ENCODE measurements at places on chromosomes 12 and 14. TPM values are rescaled to one million over a fixed set of nuclear protein-coding genes. Genes with fewer than 3 reads are reported as not detected.

Gene CLEC6A
- total RNA-seq: not detected

Gene SDSL
- 1.1 TPM for total RNA-seq

Gene GALNT16
- total RNA-seq: 0.06 TPM

Gene LYZ
- 42.3 TPM for total RNA-seq

Gene ANO4
- total RNA-seq: not detected

Gene BDKRB1
- total RNA-seq: not detected

Gene TAC3
- total RNA-seq: not detected

Gene COPS7A
- total RNA-seq: 36.9 TPM

- no peak overlapping the region for H3K4me3 ChIP-seq
- H3K27ac ChIP-seq: no peak overlapping the region
- no peak for DNase-seq
- H3K36me3 ChIP-seq: peaks cover 45% of the 10 kb centered on the region
These were observed 19.0 kb upstream of the GOLGA3 start for GRCh38 chr12:132847363-132848356.

- no peaks in the 10 kb centered on the region for H3K27me3 ChIP-seq
- H3K36me3 ChIP-seq: peaks cover 35% of the 10 kb centered on the region
- peaks cover 72% of the 10 kb centered on the region for H3K4me1 ChIP-seq
- no peak for DNase-seq
- peak overlapping the region; percentile 18 for H3K27ac ChIP-seq
- no peak overlapping the region for H3K4me3 ChIP-seq
These were observed 5.7 kb downstream of the CD69 start for GRCh38 chr12:9755035-9755434.

GRCh38 chr14:36057452-36058116, 118.9 kb downstream of the PTCSC3 start:
- H3K27ac ChIP-seq: no peak overlapping the region
- no peak overlapping the region for H3K4me3 ChIP-seq
- no peak for DNase-seq
- H3K27me3 ChIP-seq: no peaks in the 10 kb centered on the region
- H3K36me3 ChIP-seq: no peaks in the 10 kb centered on the region

- H3K27ac ChIP-seq: no peak overlapping the region
- no peaks in the 10 kb centered on the region for H3K27me3 ChIP-seq
- no peaks in the 10 kb centered on the region for H3K4me1 ChIP-seq
These were observed 71.5 kb downstream of the EP400 start for GRCh38 chr12:132021031-132021871.

- H3K4me1 ChIP-seq: no peaks in the 10 kb centered on the region
- no peak overlapping the region for H3K4me3 ChIP-seq
- H3K36me3 ChIP-seq: no peaks in the 10 kb centered on the region
- H3K27me3 ChIP-seq: no peaks in the 10 kb centered on the region
- H3K27ac ChIP-seq: no peak overlapping the region
- DNase-seq: no peak
These were observed 68.7 kb upstream of the PELI2 start for GRCh38 chr14:56049536-56049935.

- no peak overlapping the region for H3K4me3 ChIP-seq
- H3K27me3 ChIP-seq: no peaks in the 10 kb centered on the region
These were observed 37.3 kb upstream of the ATXN2 start for GRCh38 chr12:111636209-111636945.

- H3K4me3 ChIP-seq: no peak overlapping the region
- peaks cover 15% of the 10 kb centered on the region for H3K27me3 ChIP-seq
- H3K4me1 ChIP-seq: no peaks in the 10 kb centered on the region
- no peak for DNase-seq
- H3K36me3 ChIP-seq: no peaks in the 10 kb centered on the region
These were observed 46.9 kb downstream of the KLHL28 start for GRCh38 chr14:44914849-44915248.

DNA sequence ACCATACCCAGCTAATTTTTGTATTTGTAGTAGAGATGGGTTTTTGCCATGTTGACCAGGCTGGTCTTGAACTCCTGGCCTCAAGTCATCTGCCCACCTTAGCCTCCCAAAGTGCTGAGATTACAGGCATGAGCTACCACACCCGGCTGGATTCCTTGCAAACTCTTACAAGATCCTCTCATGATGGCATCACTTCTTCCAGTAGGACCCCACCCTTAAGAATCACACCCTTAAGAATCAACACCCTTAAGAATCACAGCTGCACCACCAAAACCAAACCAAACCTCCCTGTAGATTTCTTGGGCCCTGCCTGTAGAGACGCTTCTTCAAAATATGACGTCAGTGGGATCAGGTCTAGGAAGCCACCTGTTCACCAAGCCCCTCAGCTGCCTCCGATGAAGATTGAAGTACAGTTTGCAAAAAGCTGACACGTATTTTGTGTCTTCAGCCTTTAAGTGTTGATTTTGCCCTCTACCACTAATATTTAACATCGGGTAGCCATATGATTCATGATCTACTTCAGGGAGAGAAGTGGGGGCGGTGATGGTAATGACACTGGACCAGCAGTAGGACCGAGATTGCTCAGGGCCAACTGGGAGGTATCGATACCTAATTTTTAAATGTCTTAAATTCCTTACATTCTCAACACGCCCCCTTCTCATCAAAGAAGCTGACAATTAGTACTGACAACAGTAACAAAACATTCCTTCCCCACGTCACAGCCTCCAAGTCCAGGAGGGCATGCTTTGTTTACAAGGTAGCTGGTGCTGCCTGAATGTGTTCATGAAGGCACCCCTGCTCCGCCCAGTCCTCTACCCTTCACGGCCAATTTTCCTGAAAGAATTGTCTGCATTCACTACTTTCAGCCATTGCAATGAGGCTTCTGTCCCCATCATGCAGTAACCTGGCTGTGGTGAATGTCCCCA, 57.2 kb downstream of the ESRRB start:
- DNase-seq: no peak
- no peak overlapping the region for H3K4me3 ChIP-seq
- H3K4me1 ChIP-seq: no peaks in the 10 kb centered on the region
- H3K36me3 ChIP-seq: no peaks in the 10 kb centered on the region
- H3K27me3 ChIP-seq: no peaks in the 10 kb centered on the region

GRCh38 chr12:11078246-11078645, 13.9 kb downstream of the TAS2R43 start:
- H3K27me3 ChIP-seq: no peaks in the 10 kb centered on the region
- H3K4me3 ChIP-seq: no peak overlapping the region
- no peak for DNase-seq
- no peak overlapping the region for H3K27ac ChIP-seq
- no peaks in the 10 kb centered on the region for H3K36me3 ChIP-seq

DNA sequence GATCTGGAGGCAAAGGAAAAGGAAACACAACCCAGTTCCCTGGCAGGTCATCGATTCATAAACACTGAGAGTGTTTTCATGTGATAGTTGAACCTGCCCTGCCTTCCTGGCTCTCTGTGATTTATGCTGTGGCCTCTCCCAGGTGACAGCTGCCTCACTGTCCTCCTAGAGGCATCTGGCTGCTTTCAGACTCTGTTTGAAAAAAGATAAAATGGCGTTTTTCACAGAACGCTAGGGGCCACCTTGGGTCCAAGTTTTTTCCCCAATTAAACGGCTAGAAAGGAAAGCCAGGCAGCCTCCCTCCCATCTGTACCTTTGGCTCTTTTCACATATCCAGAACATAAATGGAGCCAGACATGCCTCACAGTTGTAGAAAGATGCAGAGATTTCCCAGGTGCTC, 252.6 kb upstream of the CCDC196 start:
- H3K4me3 ChIP-seq: no peak overlapping the region
- no peak for DNase-seq
- H3K36me3 ChIP-seq: no peaks in the 10 kb centered on the region
- H3K27me3 ChIP-seq: peaks cover 5% of the 10 kb centered on the region
- no peak overlapping the region for H3K27ac ChIP-seq
- H3K4me1 ChIP-seq: no peaks in the 10 kb centered on the region

DNA sequence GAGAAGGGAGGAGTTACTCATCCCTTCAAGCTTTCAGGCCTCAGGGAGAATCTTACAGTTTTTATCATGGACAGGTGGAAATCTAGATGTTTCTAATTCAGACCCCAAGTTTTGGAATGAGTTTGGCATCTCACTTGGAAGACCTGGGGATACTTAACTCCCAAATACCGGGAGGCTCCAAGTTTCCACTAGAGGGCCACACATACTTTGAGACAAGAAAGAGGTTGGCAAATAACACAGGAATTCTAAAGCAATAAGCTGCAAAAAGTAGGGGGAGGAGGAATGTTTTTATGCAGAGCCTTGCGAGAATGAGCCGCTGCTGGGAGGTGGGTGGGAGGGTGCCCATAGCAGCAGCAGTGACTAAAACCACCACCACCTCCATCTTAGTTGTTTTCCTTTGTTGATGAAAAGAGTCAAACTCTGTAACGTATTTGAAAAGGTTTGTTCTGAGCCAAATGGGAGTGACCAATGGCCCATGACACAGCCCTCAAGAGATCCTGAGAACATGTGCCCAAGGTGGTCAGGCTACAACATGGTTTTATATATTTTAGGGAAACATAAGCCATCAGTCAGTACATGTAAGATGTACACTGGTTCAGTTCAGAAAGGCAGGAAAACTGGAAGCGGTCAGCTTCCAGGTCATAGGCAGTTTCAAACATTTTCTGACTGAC, 34.2 kb upstream of the RNASE1 start:
- H3K4me3 ChIP-seq: no peak overlapping the region
- no peaks in the 10 kb centered on the region for H3K27me3 ChIP-seq
- no peak for DNase-seq
- no peak overlapping the region for H3K27ac ChIP-seq

GRCh38 chr14:58513272-58513671, 85.8 kb downstream of the KIAA0586 start:
- H3K27ac ChIP-seq: no peak overlapping the region
- H3K4me3 ChIP-seq: no peak overlapping the region
- H3K36me3 ChIP-seq: peaks cover 5% of the 10 kb centered on the region
- H3K4me1 ChIP-seq: no peaks in the 10 kb centered on the region
- no peaks in the 10 kb centered on the region for H3K27me3 ChIP-seq

- no peaks in the 10 kb centered on the region for H3K27me3 ChIP-seq
- DNase-seq: no peak
- no peak overlapping the region for H3K4me3 ChIP-seq
These were observed 13.2 kb downstream of the CPNE8 start for GRCh38 chr12:38892087-38892786.

DNA sequence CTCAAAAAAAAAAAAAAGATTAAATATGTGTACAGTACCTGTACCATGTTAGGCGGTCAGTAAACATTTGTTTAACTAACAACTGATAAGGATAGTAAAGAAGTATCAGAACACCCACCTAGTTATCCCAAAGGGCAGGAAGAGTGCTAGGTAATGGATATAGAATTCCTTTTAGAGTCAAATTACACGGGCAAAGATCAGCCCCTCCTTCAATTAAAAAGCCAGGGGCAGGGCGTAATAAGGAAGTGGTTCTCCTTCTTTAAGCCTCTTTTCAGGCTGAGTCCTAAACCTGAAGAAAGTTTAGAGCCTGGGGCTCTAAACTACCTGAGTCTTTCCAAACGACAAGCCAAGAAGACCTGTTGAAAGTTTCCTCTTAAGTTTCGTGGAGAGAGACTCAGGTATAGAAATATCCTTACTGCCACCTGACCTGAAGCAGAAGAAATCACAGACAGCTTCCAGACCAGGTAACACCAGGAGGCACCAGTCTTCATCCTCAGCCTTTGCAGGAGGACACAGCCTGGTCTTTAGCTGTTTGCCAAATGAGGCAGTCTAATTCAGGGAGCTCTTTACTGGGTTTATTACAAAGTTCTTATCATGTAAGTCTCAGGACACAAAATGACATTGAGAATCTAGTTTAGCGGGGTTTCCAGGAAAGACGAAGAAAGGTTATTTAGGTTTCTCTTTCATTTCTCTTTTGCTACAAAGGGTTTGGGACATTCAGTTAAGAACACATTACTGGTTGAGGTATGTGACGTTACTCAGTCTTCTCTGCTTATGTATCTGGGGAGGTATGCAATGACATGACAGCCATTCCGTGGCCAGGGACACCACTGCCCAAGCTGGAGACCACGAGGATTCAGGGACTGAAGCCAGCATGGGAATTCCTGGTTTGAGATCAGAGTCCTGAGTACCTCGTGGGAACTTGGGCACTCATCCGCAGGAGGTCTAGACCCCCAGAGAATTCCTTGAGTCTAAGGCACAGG, at the start of gene BCL2L14:
Gene BCL2L14 (plus strand): TSS at position 266 of the 983 bp plus-strand sequence. CDS start 8,367 bp downstream, outside the sequence.
- H3K4me3 ChIP-seq: peak within 1 kb of the TSS; percentile 43
- H3K27me3 ChIP-seq: no peaks in the 10 kb centered on the region
- peak within 1 kb of the TSS; percentile 39 for H3K27ac ChIP-seq
- H3K4me1 ChIP-seq: peaks cover 21% of the 10 kb centered on the region

- H3K4me1 ChIP-seq: no peaks in the 10 kb centered on the region
- H3K27me3 ChIP-seq: no peaks in the 10 kb centered on the region
- H3K36me3 ChIP-seq: no peaks in the 10 kb centered on the region
- H3K27ac ChIP-seq: no peak overlapping the region
These were observed 322.7 kb downstream of the CEP128 start for GRCh38 chr14:80618751-80619329.

DNA sequence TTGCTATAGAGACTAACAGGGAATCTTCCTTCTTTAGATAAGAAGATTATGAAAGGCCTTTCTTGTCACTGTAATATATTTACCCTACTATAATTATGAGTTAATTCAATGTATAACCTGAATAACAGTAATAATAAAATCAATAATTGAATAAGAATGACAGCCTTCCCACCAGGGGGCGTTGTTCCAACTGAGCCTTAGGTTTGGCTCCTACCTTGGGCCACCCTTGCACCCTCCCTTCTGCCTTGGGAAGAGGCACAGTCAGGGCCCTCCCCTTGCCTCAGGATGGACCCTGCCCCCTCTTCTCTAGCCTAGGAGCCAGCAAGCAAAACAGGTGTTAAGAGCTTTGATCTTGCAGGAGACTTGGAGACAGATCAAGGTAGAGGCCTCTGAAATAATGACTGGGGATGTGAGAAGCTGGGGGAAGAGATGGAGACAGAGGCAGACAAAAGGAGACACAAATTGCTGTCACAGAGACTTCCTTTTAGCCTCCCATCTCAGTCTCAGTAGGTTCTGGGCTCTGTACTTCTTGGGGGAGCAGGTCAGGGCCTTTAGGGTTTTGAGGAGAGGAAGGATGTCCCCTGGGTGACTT, 40.1 kb upstream of the CISTR start:
- no peak for DNase-seq
- no peaks in the 10 kb centered on the region for H3K4me1 ChIP-seq
- no peaks in the 10 kb centered on the region for H3K36me3 ChIP-seq
- H3K27me3 ChIP-seq: peaks cover 4% of the 10 kb centered on the region

DNA sequence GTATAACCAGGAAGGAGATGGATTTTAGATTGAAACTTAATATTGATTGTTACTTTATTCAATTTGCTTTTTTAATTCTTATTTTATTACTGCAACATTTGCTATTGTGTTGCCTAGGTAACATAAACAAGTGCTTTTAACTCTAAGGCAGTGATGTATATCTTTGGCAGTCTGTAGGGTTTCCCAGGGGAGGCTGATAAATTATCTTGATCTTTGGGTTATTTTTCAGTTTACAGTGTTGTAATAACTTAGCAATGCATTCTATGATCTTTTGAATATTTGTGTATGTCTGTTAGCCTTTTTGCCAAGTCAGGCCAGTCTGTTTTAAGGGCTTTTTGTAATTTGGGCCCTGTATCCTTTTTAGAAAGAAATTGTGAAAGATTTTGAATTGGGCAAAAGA, 7.8 kb upstream of the DTD2 start:
- DNase-seq: no peak
- no peak overlapping the region for H3K27ac ChIP-seq
- H3K4me1 ChIP-seq: no peaks in the 10 kb centered on the region
- H3K27me3 ChIP-seq: no peaks in the 10 kb centered on the region
- no peaks in the 10 kb centered on the region for H3K36me3 ChIP-seq

All from CD4-positive, alpha-beta memory T cell (primary cell).